Stimulated activated CD4-positive, alpha-beta T cell treated with anti-CD3 and anti-CD28 coated beads, Interleukin-4, amount 100 ng/mL, for 4 hours (primary cell): ENCODE measurements at places on chromosomes 12 and 14.

DNA sequence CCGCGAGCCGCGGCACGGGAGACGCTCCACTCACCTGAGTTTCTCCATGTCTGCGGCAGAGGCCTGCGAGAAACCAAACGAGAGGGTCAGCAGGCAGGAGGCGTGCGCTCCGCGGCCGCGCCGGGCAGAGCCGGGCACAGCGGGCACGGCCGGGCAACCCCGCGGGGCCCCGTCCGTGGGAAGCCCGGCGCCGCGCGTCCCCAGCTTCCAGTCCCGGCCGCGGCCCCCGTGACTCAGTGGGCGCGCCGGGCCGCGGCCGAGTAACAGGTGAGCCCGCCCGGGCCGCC, 19.4 kb downstream of the BEGAIN start:
- no peak for DNase-seq

DNA sequence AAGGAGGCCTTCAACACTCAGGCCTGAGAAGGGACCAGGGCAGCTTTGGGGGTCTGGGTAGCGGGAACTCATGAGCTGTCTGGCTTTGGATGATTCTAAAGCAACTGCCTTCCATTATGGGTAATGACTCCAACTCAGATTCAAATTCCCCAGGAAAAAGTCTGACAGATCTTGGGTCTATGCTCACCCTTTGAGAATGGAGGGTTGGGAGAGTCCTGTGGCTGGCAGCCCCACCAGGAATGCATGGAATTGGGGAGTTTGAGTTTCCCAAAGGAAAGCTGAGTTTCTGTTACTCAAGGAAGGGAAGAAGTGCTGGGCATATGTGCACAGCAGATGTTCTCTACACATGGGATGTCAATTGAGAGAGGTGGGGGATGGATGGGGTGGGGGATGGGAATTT, 22.4 kb upstream of the LTBP2 start:
- DNase-seq = no peak

GRCh38 chr12:60165781-60166180, 570.0 kb downstream of the SLC16A7 start:
- DNase-seq = no peak

DNA sequence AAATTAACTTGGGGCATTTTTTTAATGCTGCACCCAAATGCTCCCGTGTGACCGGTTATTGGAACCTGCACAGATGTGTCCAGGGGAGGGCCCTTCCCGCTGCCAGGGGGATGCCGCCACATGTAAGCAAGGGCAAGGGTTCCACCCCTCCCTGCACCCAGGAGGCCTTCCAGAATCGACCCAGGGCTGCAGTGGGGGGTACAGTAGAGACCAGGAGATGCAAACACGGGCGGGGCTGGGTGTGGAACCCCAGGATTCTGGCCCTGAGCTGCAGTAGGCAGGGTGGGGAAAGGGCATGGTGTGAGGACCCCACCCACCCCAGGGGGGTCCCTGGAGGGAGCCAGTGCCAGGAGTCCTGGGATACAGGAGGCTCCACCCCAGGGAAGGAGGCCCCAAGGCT, 54.1 kb downstream of the TNFAIP2 start:
- DNase-seq = no peak

DNA sequence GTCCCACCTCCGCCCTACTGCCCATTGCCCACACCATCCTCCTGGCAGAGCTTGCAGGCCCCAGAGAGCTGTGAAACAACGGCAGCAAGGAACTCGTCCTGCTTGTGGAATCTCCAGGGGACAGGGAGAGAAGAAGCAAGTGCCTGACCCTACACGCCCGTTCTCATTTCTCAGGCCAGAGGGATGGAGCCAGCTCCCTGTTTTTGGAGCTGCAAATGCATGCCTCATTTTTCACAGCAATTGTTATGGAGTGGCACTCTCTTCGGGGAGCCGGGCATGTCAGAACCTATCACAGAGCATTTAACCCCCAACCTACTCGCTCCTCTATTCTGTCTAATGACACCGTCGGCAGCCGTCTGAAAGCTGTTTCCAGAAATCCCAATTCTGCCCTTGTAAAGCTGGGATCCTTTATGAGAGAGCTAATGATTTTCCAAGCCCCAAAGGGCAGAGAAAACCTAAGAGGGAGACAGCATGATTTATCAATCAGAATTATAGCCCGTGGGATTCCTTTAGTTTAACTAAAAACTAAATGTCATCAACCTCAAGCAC, 222.3 kb upstream of the NOS1 start:
- DNase-seq = no peak

GRCh38 chr12:546920-547845, 87.4 kb downstream of the B4GALNT3 start:
- peak; percentile 51 for DNase-seq
